ENCODE measurements at places on chromosomes 13 and 19.

DNA sequence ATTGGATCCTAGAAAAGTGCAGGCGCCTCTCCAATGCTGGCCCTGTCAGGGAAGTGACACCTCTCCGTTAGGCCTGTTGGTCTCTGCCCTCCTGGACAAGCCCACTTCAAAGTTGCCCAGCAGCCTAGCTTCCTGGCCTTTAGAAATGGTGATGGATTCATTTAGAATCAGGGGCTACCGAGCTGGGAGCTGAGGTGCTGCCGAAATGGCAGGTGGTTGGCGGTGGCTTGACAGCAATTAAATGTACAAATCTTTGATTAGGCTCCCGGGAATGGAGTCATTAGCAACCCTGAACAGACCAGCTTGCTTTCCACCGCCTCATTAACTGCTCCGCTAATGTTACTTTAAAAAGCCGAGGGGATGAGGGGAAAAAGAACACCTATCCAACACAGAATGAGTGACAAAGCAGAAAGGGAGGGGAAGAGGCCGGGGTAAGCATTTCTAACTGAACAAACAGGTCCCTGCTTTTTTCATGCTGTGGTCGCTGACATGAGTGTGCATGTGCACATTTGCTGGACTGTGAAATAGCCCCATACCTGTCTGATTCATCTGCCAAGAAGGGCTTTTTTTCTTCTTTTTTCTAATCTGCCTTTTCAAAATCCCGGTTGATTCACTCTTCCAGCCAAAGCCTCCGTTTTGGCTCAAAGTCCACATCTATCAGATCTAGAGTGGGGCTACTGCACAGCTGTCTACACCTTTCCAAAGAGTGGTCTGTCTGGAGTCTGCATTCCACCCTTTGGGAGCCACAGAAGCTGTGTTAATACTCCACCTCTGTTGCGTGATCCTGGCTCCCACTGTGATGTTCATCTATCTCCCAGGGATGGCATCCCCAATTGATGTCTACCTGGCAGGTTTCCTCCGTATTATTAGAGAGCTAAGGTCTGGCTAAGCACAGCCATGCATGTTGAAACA lies 431.9 kb downstream of the COG6 start:
- DNase-seq: no peak

GRCh38 chr13:30739761-30740642 lies 4.7 kb downstream of the ALOX5AP start:
- DNase-seq: peak; percentile 56

GRCh38 chr13:101944521-101944920 lies 457.3 kb downstream of the FGF14 start:
- DNase-seq: no peak

DNA sequence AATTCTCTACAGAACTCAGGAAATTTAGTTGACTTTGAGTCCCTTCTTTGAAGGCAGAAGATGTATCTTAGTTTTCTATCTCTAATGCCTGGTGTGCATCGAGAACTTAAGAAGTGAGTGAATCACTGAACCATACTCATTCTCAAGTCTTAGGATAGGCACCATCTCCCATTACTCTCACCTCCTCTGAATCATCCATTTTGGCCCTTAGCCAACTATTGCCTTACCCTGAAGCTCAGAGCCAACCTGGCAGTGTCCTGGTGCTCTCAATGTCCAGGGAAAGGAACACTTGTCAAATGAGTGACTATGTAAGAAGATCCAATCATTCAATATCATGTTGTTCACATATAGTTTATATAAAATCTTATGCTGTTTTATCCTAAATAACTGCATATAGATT lies 146.6 kb downstream of the RGCC start:
- no peak for DNase-seq

- no peak for DNase-seq
These were observed 35.3 kb downstream of the CEBPG start for GRCh38 chr19:33408538-33409434.

GRCh38 chr19:56972291-56972841 lies 131.8 kb upstream of the PEG3 start:
- no peak for DNase-seq

DNA sequence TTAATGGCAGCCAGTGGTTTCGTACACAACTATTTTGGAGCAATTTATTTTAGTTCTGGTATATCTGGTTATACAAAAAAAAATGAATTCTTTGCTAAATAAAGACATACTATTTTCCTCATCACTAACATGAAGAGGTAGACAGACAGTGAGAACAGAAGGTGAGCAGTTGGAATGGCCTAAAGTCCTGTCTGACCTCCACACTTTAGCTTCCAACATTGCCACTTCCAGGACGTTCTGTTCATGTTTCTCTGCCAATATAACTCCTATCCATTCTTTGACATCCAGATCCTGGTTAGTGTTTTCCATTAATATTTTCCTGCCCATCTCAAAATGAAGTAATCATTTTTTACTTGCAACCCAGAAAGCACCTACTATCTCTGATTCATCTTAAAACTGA lies 112.9 kb upstream of the FRY start:
- DNase-seq: no peak

- DNase-seq: no peak
These were observed 2.3 kb downstream of the CD209 start for GRCh38 chr19:7744871-7745650.

- DNase-seq: no peak
These were observed 50.9 kb upstream of the TPM4 start for GRCh38 chr19:16025108-16026101.

- DNase-seq: peak; percentile 65
These were observed 3.0 kb downstream of the IRF2BP1 start for GRCh38 chr19:45882652-45883585.

- DNase-seq: no peak
These were observed 30.3 kb downstream of the TDRD3 start for GRCh38 chr13:60427285-60427684.

- no peak for DNase-seq
These were observed 184.0 kb downstream of the SLC7A1 start for GRCh38 chr13:29411481-29411880.

GRCh38 chr19:30345686-30346085 lies 26.5 kb upstream of the ZNF536 start:
- DNase-seq: no peak

DNA sequence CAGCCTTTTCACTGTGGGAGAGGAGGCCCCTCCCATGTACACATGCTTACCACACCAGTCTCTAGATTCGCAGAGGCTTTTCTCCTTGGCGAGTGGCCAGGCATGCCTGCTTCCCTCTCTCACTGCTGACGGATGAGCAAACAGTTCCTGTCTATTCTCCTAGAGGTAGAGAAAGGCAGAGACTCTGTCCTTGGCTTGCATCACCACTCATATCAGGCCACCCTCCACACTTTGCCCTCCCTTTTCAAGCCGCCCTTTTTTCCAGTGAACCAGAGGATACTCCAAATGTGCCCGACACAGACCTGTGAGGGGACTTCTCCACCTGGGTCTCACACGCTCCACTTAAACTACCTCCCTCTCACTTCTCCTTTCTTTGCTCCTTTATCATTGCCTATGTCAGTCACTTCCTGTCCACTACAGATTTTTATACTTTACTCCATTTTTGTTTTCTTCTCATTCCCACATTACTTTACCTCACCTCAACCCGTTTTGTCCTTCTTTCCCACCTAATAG lies 284.6 kb downstream of the DNAJC15 start:
- peak; percentile 45 for DNase-seq

DNA sequence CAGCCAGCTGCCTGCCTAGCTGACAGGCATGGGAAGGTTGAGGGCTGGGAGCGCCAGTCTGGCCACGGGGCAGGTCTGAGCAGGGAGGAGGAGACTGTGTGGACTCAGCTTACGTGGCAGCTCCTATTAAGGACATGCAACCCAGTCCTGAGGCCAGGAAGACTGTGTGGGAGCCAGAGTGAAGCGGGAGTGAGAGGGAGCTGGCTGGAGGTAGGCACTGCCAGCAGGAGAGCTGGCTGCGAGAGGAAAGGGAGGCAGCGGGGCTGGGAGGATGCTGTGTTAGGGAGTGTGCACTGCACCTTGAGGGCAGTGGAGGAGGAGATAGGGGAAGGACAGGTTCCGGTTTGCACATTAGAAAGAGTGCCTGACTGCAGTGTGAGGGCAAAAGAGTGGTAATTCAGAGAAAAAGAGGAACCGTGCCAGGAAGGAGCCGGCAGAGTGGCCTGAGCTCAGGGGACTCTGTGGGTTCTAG lies 99.2 kb downstream of the SLC7A1 start:
- DNase-seq: peak; percentile 78

GRCh38 chr19:45027371-45027770 lies 11.5 kb upstream of the CLASRP start:
- DNase-seq: no peak

- DNase-seq: no peak
These were observed 10.2 kb downstream of the REEP6 start for GRCh38 chr19:1501200-1501595.

- no peak for DNase-seq
These were observed 14.6 kb upstream of the EEF1AKMT1 start for GRCh38 chr13:20788312-20788711.

- DNase-seq: no peak
These were observed 256.9 kb downstream of the SPRY2 start for GRCh38 chr13:80083853-80084676.

- DNase-seq: peak; percentile 75
These were observed at the start of gene EPSTI1 for GRCh38 chr13:42991898-42992763. EPSTI1 (minus strand) TSS chr13:42992241; CDS start chr13:42992165, 76 bp downstream.

DNA sequence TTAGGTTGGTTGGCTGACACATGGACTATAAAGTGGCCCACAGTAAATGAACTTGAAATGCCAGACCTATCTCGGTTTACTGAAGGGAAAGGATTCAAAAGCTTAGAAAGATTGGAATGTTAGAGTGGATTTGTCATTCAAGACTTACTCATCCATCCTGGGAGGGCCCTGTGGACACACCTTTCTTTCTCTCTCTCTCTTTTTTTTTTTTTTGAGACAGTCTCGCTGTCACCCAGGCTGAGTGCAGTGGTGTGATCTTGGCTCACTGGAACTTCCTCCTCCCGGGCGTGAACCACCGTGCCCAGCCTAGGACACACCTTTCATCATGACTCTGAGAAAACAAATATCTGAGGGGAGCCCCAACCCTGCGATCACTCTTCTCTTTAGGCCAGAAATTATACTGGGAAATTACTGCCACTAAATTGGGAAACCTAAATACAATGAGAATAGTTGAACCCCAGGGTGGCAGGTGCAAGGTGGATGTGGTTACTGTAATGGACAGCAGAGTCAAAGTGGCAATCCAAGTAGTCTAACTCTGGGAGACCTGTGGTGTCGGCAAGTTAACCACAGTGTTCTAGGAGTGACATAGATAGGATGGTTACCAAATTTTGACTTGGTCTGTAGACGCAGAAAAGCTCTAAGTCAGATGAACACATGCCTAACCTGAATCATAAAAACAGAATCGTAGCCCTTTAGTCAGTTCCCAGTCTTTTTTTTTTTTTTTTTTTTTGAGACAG lies 47.1 kb upstream of the ZMYM5 start:
- DNase-seq: no peak

- no peak for DNase-seq
These were observed 3.2 kb downstream of the ATP4A start for GRCh38 chr19:35560271-35560670.

DNA sequence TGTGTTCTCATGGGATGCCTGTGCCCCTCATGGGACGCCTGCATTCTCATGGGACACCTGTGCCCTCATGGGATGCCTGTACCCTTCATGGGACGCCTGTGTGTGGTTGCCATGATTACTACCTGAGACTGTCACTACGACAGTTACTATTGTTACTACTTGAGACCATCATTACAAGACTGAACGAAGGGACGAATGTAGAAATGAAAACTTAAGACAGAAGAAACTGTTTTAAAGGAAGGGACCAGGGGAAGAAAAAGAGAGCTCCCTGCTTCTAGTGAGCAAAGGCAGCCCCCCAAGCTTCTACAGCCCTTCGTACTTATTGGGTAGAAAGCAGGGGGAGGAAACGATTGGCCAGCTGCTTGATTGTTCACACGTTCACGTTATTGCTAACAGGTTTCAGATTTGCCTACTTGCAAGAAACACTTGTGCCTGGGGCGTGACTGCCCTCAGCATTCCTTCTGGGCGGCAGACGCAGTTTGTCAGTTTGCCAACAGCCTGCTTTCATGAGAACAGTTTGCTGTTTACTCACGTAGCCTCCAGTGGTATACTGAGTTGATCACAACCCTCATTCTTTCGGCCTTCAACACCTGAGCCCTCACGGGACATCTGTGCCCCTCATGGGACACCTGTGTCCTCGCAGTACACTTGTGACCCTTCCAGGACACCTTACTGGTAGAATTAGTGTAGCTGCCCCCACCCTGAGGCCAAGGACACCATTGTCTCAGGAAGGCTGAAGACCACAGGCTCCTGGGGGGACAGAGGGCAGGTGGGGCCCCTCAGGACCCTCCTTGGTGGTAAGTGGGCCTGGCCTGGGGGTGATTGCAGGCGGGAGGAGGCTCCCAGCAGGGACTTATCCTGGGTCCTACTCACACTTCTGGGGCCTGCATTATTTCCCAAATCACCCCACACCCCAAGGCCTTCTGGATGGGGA lies 2.5 kb upstream of the S1PR4 start:
- no peak for DNase-seq

- DNase-seq: no peak
These were observed 318.9 kb upstream of the HTR2A start for GRCh38 chr13:47215736-47216135.

DNA sequence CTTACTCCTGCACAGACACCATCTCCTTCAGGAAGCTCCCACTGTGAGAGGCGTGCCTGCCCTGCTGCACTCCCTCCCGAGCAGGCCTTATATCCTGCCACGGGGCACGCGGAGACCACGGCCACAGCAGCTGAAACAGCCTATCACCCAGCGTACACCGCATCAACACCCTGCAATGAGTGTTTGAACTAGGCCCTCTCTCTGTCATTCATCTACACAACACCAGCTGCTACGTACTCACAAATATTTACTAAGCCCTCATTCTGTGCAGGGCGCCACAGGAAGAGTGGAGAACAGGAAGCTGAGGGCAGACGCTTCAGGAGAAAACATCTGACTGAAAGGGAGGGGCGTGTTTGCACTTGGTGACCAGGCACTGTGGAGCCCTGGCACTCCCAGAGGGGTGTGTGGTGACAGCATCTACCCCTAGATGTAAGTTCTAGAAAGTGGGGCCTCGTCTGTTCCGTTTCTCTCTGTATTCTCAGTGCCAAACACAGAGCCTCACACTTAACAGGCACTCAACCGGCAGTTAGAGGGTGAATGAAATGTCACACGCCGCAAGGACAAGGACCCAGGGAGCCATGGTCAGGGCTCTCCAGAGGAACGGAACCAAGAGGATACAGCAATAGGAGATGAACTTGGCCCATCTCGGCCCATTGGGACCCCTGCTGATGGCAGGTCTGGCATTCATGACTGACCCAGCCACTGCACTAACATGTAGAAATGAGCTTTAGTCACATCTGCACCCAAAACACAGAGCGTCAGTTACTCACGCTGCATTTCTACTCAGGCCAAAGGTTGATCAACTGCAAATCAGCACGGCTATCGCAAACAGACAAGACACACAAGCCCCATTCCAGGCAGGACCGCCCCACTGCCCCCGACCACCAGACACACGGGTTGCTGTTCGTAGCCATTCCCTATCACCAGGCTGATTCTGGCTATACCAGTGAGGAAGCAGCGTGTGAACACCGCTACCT lies 15.7 kb downstream of the RANBP3 start:
- DNase-seq: no peak
